ENCODE measurements at places on chromosomes 6 and 20. TPM values are rescaled to one million over a fixed set of nuclear protein-coding genes. Genes with fewer than 3 reads are reported as not detected.
A peak's percentile ranks its signal among the peaks of the same experiment; 100 is the strongest.

DNA sequence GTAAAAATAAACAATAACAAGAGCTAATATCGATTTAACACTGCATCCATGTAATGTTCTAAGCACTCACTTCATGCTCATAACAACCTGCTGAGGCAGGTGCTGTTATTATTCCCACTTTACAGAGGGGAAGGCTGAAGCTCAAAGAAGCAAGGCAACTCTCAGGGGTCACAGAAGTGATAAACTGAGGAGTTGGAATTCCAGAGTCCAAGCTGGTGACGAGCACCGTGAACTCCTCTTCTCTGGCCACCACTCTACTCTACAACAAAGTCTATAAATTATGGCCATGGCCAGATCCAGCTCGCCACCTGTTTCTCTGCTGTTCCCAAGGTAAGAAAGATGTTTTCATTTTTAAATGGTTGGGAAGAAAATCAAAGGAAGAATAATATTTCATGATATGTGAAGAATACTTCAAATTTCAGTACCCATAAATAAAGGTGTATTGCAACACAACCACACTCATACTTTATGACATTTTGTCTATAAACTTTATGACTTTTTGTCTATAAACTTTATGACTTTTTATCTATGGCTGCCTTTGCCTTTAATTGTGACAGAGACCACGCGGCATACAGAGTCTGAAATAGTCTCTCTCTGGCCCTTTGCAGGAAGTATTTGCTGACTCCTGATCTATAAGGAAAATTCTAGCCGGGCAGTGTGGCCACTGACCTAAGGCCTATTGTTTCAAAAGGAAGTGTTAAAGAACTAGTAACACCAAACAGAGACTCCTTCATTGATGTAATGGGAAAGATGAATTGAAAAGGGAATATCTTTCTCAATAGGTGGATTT, 113.2 kb upstream of the KCNG1 start:
- peaks cover 6% of the 10 kb centered on the region for H3K27me3 ChIP-seq
- no peaks in the 10 kb centered on the region for H3K36me3 ChIP-seq
- no peak overlapping the region for H3K4me3 ChIP-seq
- no peak for DNase-seq

DNA sequence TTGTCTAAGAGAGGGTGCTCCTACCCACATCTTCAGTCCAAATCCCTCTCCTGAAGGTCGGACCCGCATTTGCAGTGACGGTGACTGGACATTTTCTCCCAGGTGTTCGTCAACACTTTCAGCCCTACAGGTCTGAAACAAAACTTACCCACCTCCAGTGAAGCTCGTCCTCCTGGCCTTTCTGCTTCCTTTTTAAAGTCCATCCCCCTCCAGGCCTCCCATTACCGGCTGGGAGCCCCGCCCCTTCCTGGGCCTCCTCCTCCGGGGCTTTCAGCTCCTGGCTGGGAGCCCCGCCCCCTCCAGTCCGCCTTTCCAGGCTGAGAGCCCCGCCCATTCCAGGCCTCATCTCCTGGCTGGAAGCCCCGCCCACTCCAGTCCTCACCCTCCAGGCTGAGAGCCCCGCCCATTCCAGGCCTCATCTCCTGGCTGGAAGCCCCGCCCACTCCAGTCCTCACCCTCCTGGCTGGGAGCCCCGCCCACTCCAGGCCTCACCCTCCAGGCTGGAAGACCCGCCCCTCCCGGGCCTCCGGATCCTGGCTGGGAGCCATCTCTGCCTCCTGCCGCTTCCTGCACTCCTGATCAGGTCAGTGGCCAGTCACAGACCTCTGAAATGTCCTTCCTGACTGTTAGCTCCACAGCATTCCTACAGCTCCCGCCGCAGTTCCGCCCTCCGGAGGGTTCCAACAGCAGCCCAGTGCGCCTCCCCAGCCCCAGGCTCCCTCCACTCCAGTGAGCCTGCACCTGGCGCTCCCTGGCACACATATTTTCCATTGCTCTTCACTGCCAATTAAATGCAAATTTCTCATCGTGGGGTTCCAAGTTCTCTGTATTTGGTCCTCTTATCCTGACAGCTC, 98.5 kb downstream of the LY86 start:
- no peak for DNase-seq
- no peaks in the 10 kb centered on the region for H3K27me3 ChIP-seq

GRCh38 chr20:50037575-50037974, 54.8 kb downstream of the SNAI1 start:
- peaks cover 2% of the 10 kb centered on the region for H3K27me3 ChIP-seq
- H3K36me3 ChIP-seq: no peaks in the 10 kb centered on the region
- H3K27ac ChIP-seq: no peak overlapping the region
- DNase-seq: no peak
- peaks cover 3% of the 10 kb centered on the region for H3K4me1 ChIP-seq
- H3K4me3 ChIP-seq: no peak overlapping the region

DNA sequence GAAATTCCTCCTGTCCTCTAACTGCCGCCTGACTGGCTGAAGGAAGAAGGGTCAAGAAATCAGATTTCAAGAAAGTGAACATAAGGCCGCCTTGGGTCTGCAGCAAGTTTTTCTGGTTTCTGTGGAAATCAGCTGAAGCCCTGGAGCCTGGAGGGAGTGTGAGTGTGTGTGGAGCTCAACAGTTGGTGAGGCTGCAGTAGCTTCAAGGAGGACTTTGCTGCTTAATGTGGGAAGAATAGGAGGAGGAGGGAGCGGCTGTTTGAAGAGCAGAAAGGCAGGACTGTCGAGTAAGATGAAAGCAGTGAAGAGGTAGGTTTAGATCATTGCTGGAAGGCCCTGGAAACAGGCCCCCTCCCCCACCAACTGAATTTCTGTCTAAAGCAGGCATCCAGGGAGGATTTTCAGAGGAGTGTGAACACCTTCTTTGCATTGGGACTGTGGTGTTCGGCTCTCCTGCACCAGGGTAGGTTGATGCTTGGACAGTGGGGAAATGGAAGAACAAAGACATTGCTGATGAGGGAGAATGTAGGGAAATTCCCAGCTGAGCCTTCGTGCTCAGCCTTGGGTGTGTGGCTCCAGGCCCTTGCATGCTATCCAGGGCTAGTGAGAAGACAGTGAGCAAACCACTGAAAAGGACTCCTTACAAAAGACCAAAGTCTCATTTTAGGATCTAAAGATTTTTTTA, 79.5 kb upstream of the VSTM2L start:
- no peaks in the 10 kb centered on the region for H3K27me3 ChIP-seq
- no peaks in the 10 kb centered on the region for H3K4me1 ChIP-seq
- no peak for DNase-seq
- peaks cover 5% of the 10 kb centered on the region for H3K36me3 ChIP-seq

DNA sequence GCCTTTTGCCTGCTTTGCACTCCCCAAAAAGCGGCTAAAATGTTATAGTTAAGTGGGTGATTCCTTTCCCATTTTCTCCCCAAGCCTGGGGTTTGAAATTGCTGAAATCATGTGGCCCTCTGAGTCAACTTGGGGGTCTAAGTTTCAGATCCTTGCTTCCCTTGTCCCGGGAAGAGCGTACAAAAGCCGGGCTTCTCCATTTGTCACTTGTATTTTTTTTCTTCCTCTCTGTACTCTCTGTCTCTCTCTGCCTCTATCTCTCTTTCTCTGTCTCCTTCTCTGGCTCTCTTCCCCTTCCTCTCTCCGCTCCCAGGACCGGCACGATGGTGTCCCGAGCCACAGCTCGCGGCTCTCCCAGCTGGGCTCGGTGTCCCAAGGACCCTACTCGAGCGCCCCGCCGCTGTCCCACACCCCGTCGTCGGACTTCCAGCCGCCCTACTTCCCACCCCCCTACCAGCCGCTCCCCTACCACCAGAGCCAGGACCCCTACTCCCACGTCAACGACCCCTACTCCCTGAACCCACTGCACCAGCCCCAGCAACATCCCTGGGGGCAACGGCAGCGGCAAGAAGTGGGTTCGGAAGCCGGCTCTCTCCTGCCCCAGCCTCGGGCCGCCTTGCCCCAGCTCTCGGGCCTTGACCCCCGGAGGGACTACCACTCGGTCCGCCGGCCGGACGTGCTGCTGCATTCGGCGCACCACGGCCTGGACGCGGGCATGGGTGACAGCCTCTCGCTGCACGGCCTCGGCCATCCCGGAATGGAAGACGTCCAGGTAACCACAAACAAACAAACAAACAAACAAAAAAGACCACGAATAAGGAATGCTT, 4.6 kb downstream of the TFAP2B start:
- peaks cover 85% of the 10 kb centered on the region for H3K27me3 ChIP-seq
- no peak overlapping the region for H3K27ac ChIP-seq
- DNase-seq: no peak

DNA sequence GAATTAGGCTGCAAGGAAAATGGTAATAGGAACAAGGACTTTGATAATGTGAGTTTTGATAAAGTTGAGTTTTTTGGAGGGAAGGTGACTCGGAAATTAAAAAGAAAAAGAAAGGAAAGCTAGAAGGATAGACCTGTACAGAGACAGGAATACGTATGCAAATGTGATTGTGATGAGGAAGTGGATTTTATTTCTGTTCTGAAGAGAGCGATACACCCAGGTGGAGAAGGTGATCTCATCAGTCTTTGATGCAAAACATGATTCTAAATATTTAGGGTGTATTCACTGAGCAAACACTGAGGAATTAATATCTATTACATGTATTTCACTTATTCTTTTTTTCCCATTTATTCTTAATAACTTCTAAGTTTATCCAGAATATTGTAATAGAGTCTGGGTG, 9.2 kb upstream of the PLEKHG1 start:
- H3K27ac ChIP-seq: no peak overlapping the region
- H3K36me3 ChIP-seq: no peaks in the 10 kb centered on the region
- H3K4me3 ChIP-seq: no peak overlapping the region
- peaks cover 25% of the 10 kb centered on the region for H3K27me3 ChIP-seq

GRCh38 chr6:13474360-13474759, 13.0 kb downstream of the GFOD1 start:
- no peaks in the 10 kb centered on the region for H3K27me3 ChIP-seq
- no peak for DNase-seq
- no peak overlapping the region for H3K4me3 ChIP-seq
- H3K36me3 ChIP-seq: peaks cover 35% of the 10 kb centered on the region
- H3K4me1 ChIP-seq: peaks cover 7% of the 10 kb centered on the region

DNA sequence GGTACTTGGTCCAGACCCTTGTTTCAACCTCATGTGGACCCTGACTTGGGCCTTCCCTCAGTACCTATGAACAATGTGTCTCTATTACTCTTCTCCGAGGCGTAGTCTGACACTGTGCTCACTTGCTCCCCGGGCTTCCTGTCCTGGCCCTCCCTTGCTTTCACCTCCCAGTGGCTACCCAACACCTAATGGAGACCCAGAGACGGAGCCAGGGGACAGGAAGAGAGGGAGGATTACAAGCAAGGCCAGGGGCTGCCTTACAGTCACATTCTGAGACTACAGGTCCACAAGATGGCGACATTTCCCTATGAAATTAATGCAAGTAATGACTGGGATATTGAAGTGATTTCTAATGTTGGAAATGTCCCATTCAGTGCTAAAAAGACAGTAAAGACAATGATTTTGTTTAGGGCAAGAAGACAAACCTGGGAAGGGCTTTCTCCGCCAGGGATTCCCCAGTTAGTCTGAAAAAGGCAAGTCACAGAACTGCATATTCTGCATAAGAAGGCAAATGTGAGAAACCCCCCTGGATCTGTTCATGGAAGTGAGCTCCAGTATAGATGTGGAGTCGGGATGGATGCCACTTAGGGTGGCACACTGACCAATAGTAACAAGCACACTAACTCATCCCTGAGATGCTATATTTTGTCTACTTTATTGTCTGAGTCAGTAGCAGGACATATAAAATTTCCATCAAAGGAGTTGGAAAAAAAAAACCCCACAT, 44.0 kb upstream of the ZBTB24 start:
- H3K27me3 ChIP-seq: no peaks in the 10 kb centered on the region
- DNase-seq: peak; percentile 41
- peaks cover 7% of the 10 kb centered on the region for H3K4me1 ChIP-seq
- H3K27ac ChIP-seq: peak overlapping the region; percentile 58
- peaks cover 10% of the 10 kb centered on the region for H3K36me3 ChIP-seq

The ADGB gene
- total RNA-seq: not detected

The RNF39 gene
- not detected for total RNA-seq

DNA sequence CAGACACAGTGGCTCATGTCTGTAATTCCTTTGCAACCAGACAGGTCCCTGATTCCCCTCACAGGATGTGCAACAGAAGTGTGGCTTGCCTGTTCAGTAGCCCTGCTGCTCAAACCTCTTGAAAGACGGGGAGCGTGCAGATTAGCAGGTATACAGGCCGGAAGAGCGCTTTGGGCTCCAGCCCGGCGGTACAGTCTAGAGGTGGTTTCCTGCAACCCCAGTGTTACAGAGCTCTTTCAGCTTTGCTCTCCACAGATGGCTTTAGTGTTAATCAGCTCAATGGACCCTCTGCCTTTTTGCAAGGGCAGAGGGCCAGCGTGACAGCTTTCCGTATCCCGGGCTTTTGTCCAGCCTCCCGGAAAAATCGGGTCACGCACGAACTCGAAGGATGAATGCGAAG, 67.2 kb upstream of the TNFRSF21 start:
- peak overlapping the region; percentile 68 for H3K4me3 ChIP-seq
- peak; percentile 42 for DNase-seq
- no peaks in the 10 kb centered on the region for H3K36me3 ChIP-seq
- peak overlapping the region; percentile 91 for H3K27ac ChIP-seq
- H3K27me3 ChIP-seq: peaks cover 4% of the 10 kb centered on the region

The PPIL6 gene
- total RNA-seq: 0.17 TPM

DNA sequence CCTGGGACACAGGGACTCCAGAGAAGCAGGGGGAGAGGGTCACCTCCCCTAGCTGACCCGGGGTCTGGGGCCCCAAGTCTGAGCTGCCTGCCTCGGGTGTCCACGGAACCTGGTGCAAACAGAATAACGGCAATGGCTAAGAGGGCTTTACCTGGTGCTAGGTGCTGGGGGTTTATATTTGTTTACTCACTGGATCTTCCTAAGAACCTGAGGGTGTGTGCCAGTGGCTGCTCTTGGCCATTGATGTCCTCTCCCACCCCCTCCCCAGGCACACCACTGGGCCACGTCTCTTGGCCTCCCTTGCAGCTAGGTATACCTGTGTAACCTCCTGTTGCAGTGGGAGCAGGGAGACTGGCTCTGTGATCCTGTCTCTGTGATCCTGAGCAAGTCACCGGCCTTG, 157.9 kb upstream of the MLN start:
- H3K27ac ChIP-seq: no peak overlapping the region
- peaks cover 5% of the 10 kb centered on the region for H3K27me3 ChIP-seq
- H3K4me3 ChIP-seq: no peak overlapping the region
- DNase-seq: no peak

The PHACTR3 gene
- not detected for total RNA-seq

DNA sequence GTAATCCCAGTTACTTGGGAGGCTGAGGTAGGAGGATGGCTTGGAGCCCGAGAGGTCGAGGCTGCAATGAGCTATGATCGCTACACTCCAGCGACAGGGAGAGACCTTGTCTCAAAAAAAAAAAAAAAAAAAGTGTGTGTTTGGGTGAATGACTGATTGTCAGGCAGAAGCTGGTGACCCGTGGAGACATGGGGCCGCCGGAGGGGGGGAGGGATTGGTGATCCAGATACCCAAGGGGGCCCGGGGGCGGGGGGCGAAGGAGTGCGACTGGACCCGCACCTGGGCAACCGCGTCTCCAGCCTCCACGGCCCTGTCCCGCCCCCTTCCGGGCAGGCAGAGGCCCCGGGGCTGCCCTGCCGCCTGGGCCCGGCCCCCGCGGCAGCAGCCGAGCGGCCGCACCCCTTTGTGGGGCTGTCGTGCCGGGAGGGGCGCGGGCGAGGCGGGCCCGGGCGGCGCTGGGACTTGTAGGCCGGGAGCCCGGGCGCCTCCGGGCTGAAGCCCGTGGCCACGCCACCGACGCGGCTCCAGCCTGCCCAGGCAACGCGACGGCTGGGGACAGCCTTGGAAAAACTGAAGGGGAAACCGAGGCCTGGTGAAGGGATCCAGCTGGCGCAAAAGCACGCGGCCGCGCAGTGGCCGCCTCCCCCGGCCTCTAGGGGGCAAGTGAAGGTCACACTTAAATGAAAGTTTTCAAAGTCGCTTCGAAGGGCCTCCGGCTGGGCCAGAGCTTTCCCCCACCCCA, 2.1 kb upstream of the RBM38 start:
- peak overlapping the region; percentile 90 for H3K27ac ChIP-seq
- peaks cover 11% of the 10 kb centered on the region for H3K36me3 ChIP-seq
- no peaks in the 10 kb centered on the region for H3K27me3 ChIP-seq
- peaks cover 22% of the 10 kb centered on the region for H3K4me1 ChIP-seq

The ECT2L gene
- total RNA-seq: not detected
